ENCODE measurements at places on chromosomes 4 and X.

GRCh38 chr4:47640911-47641310 lies 155.8 kb downstream of the ATP10D start:
- DNase-seq, result no peak

DNA sequence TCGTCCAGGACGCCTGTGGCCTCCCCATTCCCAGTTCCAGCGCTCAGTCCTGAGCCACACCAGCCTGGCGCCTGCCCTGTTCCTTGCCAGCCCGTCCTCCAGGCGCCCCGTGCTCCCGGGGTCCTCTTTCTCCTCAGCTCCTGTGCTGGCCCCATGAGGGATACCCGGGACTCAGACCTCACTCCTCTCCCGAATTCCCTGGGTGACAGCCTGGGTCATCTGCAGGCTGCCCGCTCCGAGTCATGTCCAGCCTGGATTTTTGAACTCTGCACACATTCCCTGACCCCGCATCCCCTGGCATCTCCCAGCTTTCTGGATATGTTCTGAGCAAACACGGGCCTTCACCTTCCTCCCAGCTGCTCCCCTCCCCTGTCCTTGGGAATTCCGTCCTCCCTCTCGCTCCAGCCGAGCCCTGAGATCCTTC lies 14.9 kb upstream of the ADD1 start:
- no peak for DNase-seq

DNA sequence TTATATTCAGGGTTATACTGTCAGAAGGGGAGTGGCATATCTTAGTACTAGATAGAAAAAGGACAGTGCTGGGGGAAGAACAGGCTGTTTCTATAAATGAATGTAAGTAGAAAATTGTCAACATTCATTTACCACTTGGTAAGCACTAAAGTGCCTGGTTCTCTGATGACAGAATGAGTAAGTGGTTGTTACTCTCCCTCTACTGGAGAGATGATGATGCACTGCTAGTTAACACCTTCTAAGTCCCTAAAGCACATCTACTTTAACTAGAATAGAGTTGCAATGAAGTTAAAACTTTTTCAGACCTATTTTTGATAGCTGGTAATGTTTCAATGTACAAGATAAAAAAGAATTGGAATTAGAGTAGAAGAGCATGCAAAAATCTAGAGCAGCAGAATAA lies 214.5 kb downstream of the KLHL4 start:
- no peak for DNase-seq

DNA sequence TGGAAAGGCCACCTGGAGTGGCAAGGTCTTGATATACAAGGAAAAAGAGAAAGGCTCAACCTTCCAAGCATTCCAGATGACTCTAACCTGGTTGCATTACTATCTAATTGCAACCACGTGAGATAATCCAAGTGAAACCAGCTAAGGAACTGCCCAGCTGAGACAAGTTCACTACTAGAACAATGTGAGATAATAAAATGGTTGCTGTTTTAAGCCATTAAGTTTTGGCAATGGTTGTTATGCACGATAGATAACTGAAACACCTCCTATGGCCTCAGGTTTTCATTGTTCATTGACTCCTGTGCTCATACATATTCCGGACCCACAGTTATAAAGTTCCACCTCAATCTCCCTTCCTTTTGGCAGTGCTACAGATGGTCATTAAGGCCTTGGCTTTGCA lies 9.2 kb upstream of the CXorf66 start:
- no peak for DNase-seq

- DNase-seq, result no peak
These were observed 14.9 kb downstream of the MID1IP1 start for GRCh38 chrX:38816155-38816554.

DNA sequence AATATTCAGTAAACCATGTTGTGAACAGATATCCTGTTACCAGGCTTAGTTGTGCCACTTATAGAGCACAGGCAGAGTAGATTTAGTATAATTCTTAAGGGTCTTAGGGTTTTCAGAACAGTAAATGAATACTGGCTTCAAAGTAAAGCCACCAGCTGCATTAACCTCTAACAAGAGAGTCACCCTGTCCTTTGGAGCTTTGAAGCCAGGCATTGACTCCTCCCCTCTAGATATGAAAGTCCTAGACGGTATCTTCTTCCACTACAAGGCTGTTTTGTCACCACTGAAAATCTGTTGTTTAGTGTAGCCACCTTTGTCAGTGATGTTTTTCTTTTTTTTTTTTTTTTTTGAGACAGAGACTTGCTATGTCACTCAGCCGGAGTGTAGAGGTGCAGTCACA lies 77.7 kb downstream of the ALPK1 start:
- no peak for DNase-seq

GRCh38 chr4:140092094-140092851 lies 61.7 kb downstream of the MAML3 start:
- DNase-seq, result peak; percentile 87

DNA sequence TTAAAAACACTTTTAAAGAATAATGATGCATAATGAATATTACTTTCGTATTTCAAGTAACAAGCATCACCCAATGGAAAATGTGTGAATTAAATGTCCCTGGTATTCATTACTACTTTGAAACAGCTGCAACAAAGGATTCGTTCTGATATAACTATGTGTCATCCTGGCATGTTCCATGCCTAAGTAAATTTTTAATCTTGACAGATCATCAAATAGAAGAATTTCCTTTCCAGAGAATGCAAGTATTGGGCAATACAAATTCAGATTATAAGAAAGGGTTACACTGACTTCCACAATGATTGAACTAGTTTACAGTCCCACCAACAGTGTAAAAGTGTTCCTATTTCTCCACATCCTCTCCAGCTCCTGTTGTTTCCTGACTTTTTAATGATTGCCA lies 105.3 kb downstream of the SPCS3 start:
- no peak for DNase-seq

- peak; percentile 42 for DNase-seq
These were observed 125.0 kb upstream of the TBL1X start for GRCh38 chrX:9339603-9340491.

- no peak for DNase-seq
These were observed 118.0 kb downstream of the SLC4A4 start for GRCh38 chr4:71456841-71457240.

DNA sequence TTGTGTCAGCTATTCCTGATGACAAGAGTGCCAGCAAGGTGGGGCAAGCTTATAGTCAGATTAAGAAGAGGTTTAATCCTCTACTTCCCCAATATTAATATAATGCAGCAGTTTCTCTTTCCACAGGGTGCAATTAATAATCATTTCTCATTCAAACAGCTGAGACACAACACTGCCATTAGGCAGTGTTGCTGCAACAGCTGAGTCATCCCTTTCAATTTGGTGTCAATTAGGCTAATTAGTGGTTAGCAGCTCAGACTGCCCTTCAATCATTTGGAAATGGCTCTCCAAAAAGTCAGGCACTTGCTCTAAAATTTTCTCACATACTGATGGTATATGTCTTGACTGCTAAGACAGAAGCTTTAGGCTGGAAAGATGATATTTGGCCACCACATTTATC lies 265.7 kb upstream of the FAM241A start:
- DNase-seq, result peak; percentile 8

DNA sequence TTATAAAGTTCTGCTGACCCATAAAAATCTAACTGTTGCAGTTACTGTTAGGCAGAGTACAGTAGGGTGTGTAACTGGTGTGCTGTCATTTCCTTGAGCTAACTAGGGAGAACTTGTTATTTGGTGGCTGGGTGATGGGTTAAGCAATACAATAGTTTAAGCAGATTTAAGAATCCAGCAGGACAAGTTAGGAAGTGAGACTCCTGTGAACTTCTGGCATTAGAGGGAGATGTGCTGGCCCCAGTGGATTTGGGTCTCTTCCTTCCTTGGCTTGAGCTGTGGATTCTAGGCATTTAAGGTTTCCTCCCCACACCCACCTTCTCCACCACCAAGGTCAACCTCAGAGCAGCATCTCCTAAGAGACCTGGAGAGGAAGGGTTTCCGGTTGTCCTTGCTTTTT lies 70.5 kb downstream of the CLCN5 start:
- DNase-seq, result no peak

DNA sequence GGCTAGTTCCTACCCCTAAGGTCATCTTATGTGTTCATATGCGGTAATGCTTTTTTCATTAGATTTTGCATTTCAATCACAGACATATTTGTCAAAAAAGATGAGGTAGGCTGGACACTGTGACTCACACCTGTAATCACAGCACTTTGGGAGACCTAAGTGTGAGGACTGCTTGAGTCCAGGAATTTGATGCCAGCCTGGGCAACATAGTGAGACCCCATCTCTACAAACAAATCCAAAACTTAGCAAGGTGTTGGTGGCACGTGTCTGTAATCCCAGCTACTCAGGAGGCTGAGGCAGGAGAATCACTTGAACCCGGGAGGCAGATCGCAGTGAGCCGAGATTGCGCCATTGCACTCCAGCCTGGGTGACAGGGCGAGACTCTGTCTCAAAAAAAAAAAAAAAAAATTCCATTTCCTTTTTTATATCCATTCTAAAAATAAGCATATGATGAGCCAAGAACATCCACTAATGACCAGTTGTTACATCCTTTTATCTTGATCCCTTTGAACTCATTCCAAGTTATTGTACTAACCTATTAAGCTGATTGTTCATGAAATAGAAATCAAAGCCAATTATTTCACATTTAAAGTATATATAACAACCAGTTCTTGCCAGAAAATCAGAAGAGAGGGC lies 23.4 kb downstream of the PGAM4 start:
- no peak for DNase-seq

- DNase-seq, result no peak
These were observed 37.7 kb downstream of the ADAMTS3 start for GRCh38 chr4:72531322-72531721.

DNA sequence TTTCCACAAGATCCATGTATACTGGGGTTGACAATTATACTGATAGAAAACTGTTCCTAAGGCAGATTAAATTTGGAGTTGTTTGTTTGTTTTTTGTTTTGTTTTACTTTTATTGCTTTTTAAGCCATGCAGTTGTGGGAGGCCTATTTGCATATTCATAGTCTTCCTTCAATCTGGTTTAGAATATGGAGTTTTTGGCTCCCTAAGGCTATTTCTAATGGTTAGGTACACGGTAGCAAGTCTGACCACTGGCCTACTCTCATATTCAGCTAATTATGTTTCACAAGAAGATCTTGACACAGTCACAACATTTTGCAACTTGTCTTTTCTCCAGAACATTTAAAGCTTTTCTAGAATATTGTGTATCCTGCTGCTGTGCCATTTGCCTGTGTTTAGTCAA lies 725.5 kb downstream of the PCDH18 start:
- no peak for DNase-seq

DNA sequence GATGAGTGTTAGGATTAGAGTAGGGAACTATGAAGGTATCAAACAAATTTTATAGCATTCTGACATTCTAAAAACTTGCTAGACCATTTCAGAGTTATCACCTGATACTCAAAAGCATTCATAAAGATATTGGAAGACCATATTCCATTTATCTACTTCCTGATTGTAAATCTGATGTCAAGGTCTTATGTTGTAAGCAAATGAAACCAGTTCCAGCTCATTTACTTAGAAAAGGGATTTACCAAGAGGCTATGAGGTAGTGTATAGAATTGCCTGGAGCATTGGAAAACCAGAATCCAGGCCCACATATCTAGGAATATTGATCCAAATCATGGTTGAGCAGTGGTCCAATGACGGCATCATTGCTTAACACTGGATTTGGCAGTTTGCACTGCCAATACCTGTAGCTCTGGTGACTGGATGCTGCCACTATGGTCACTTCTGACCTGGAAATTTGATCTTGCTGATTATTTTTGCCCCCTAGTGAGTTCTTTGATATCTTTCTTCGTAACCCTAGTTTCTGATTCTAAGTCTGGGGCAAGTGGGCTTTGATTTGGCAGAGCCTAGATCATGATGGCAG lies 25.4 kb downstream of the ARFIP1 start:
- DNase-seq, result no peak

- peak; percentile 49 for DNase-seq
These were observed 579.2 kb downstream of the BCOR start for GRCh38 chrX:39518476-39519029.

- DNase-seq, result no peak
These were observed 459 bp downstream of the RBMX2 start for GRCh38 chrX:130402208-130402684.

GRCh38 chr4:79357365-79357764 lies 31.5 kb upstream of the NAA11 start:
- DNase-seq, result no peak

DNA sequence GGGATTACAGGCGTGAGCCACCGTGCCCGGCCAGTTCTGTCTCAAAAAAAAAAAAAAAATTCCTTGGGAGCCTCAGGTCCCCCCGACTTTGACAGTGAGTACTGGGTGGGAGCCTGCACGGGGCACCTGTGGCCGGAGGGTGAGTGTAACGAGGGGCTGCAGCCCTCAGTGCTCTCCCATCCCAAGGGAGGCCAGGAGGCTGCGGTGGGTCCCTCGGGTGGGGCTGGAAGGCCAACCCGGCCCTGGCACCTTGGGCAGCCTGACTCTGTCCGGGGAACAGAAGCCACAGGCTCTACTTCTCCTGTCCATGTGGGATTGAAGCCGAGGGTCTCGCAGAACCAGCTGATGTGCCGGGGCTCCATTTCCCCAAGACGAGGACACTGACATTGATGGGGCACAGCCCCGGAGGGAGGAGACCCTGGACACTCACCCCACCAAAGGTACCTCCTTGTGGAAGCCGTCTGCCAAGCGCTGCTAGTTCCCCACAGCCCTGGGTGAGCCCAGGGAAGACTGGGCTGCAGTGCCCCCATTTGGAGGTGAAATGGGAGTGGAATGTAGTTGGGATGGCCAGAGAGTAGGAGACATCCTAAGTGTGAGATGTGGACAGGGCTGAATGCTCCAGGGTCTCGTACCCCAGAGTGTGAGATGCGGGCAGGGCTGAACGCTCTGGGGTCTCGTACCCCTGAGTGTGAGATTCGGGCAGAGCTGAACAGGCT lies 2.3 kb upstream of the SLC26A1 start:
- DNase-seq, result no peak
